ENCODE measurements at places on chromosomes 4 and X. TPM values are rescaled to one million over a fixed set of nuclear protein-coding genes. Genes with fewer than 3 reads are reported as not detected.

Gene FAT1
- total RNA-seq: 474 TPM

Gene PFKFB1
- not detected for total RNA-seq

Gene VCX3A
- total RNA-seq: not detected

Gene CENPVL2
- total RNA-seq: not detected

Gene USP51
- total RNA-seq: 4.3 TPM

Gene SMC1A
- 14.4 TPM for total RNA-seq

DNA sequence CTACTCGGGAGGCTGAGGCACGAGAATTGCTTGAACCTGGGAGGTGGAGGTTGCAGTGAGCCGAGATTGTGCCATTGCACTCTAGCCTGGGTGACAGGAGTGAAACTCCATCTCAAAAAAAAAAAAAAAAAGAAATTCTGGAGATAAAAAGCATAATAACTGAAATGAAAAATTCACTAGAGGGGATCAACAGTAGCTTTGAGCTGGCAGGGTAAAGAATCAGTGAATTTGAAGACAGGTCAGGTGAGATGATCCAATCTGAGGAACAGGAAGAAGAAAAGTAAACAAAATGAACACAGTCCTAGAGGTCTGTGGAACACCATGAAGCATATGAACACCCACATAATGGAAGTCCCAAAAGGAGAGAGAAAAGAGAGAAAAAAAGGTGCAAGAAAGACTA, 15.0 kb downstream of the TIMP1 start:
- no peak for DNase-seq
- H3K36me3 ChIP-seq: no peaks in the 10 kb centered on the region
- H3K4me3 ChIP-seq: no peak overlapping the region

GRCh38 chr4:15438939-15439524, 11.2 kb downstream of the C1QTNF7 start:
- peaks cover 16% of the 10 kb centered on the region for H3K4me1 ChIP-seq
- H3K4me3 ChIP-seq: no peak overlapping the region
- no peak overlapping the region for H3K27ac ChIP-seq
- peak; percentile 59 for DNase-seq

DNA sequence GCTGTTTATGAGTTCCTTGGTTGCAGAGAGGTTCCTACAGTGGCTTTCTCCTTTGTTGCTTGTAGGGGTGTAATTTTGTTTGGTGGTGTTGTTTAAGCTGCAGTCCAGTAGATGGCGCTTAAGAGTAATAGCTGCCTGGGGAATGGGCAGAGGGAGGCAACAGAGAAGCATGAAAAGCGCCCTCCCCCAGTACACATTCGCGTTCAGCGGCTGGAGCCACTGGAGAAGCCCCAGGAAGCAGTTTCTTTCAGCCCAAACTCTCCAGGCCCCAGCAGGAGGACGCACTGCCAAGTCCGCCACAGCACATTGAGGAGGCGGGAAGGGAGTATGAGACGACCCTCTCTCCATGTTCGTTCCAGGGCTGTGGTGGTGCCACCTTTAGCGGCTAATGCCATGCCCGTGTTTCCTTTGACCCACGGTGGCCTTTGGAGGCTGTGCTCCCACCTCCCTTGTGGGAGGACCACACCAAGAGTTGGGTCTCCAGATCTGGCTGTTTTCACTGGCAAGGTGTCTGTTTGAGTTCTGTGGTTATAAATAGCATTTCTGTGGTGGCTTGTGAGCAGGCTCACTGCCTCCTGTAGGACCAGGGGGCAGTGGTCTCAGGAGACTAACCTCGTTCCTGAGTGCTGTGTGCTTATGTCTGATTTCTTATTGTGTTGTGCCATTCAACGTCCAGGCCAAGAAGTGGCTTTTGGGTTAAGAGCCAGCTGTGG, 252.3 kb downstream of the ARHGAP10 start:
- H3K27me3 ChIP-seq: no peaks in the 10 kb centered on the region
- H3K27ac ChIP-seq: no peak overlapping the region
- no peaks in the 10 kb centered on the region for H3K36me3 ChIP-seq
- DNase-seq: peak; percentile 81

- H3K36me3 ChIP-seq: no peaks in the 10 kb centered on the region
- no peak overlapping the region for H3K4me3 ChIP-seq
- no peaks in the 10 kb centered on the region for H3K27me3 ChIP-seq
- DNase-seq: no peak
- no peak overlapping the region for H3K27ac ChIP-seq
Observed at GRCh38 chr4:8262637-8263322, 6.8 kb upstream of the HTRA3 start.

DNA sequence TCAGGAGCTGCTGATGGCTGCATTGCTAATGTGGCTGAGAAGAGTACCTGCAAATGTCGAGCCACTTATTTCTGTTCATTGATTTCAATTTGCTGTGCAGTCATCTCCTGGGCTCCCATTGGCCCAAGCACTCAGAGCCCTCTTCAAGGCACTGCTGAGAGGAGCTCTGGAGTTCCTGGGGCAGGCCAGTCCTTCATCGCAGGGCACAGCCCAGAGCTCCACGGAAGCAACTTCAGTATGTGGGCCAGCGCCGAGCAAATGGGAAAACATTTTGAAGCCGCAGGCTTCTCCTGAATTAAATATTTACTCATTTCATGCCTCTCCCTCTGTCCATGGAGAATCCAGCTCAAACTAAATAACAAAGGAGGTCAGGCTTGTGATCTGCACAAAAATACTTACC, 383.3 kb downstream of the BCOR start:
- H3K36me3 ChIP-seq: no peaks in the 10 kb centered on the region
- no peak for DNase-seq
- peaks cover 18% of the 10 kb centered on the region for H3K27me3 ChIP-seq

DNA sequence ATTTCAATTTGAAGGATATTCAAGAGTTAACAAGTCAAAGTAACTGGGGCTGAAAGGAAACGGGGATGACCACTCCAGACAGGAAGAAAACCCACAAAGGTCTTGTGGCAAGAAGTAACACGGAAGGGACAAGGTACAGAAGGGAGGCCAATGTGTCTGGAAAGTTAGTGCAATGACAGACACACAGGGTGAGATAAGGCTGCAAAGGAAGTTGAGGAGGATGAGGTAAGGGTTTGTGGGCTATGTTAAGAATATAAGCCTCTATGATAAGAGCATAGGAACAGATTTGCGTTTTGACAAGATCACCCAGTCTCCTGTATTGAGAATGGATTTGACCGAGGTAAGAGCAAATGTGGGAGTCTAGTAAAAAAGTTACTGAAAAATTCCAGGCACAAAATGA, 21.9 kb upstream of the EMCN start:
- no peaks in the 10 kb centered on the region for H3K27me3 ChIP-seq
- H3K4me1 ChIP-seq: no peaks in the 10 kb centered on the region
- H3K4me3 ChIP-seq: no peak overlapping the region
- H3K36me3 ChIP-seq: no peaks in the 10 kb centered on the region
- no peak for DNase-seq
- no peak overlapping the region for H3K27ac ChIP-seq

GRCh38 chr4:112110059-112110425, 35.2 kb upstream of the FAM241A start:
- no peak for DNase-seq
- H3K27me3 ChIP-seq: no peaks in the 10 kb centered on the region
- no peaks in the 10 kb centered on the region for H3K4me1 ChIP-seq
- H3K27ac ChIP-seq: no peak overlapping the region
- no peak overlapping the region for H3K4me3 ChIP-seq
- H3K36me3 ChIP-seq: no peaks in the 10 kb centered on the region

- no peaks in the 10 kb centered on the region for H3K36me3 ChIP-seq
- H3K4me1 ChIP-seq: no peaks in the 10 kb centered on the region
- no peak overlapping the region for H3K27ac ChIP-seq
- DNase-seq: no peak
Observed at GRCh38 chr4:81395239-81395638, 76.5 kb downstream of the RASGEF1B start.

- no peaks in the 10 kb centered on the region for H3K36me3 ChIP-seq
- H3K27me3 ChIP-seq: no peaks in the 10 kb centered on the region
- H3K4me1 ChIP-seq: peaks cover 3% of the 10 kb centered on the region
- H3K27ac ChIP-seq: no peak overlapping the region
Observed at GRCh38 chr4:147312376-147313046, 168.4 kb upstream of the EDNRA start.

GRCh38 chrX:15855568-15856221, 1.1 kb upstream of the AP1S2 start:
- H3K36me3 ChIP-seq: no peaks in the 10 kb centered on the region
- peaks cover 7% of the 10 kb centered on the region for H3K4me1 ChIP-seq
- peaks cover 26% of the 10 kb centered on the region for H3K27me3 ChIP-seq
- peak overlapping the region; percentile 81 for H3K4me3 ChIP-seq
- peak overlapping the region; percentile 31 for H3K27ac ChIP-seq

DNA sequence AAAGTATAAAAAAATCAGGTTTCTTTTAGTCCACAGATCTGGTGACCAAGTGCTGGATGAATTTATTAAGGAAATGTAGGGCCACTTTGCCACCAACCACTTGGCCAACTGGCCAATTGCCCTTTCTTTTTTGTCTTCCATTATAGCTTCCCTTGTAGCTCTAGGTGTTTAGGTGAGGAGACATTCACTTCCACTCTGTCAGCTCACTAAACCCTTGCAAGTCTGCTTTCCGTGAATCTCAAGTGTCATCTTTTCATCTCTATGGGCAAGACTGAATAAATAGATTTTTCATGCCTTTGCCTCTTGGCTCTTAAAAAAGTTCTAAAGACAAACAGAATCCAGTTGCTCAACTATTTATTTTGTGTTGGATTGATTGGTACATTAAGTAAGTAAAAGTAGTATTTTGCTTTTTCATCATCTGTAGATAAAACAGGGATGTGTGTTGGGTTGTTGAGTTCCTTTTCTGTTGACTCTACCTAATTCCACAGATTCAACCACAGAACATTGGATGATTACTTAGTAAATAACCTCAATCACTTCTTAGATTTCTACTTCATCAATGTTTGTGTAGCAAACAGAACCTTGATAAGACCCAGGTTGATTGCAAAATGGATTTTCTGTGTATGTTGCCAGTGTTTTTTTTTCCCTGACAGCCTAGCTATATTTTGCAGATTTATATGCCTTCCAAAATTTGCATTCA, 68.1 kb upstream of the GRXCR1 start:
- no peaks in the 10 kb centered on the region for H3K36me3 ChIP-seq
- no peaks in the 10 kb centered on the region for H3K4me1 ChIP-seq
- DNase-seq: no peak
- H3K27ac ChIP-seq: no peak overlapping the region
- H3K27me3 ChIP-seq: no peaks in the 10 kb centered on the region

DNA sequence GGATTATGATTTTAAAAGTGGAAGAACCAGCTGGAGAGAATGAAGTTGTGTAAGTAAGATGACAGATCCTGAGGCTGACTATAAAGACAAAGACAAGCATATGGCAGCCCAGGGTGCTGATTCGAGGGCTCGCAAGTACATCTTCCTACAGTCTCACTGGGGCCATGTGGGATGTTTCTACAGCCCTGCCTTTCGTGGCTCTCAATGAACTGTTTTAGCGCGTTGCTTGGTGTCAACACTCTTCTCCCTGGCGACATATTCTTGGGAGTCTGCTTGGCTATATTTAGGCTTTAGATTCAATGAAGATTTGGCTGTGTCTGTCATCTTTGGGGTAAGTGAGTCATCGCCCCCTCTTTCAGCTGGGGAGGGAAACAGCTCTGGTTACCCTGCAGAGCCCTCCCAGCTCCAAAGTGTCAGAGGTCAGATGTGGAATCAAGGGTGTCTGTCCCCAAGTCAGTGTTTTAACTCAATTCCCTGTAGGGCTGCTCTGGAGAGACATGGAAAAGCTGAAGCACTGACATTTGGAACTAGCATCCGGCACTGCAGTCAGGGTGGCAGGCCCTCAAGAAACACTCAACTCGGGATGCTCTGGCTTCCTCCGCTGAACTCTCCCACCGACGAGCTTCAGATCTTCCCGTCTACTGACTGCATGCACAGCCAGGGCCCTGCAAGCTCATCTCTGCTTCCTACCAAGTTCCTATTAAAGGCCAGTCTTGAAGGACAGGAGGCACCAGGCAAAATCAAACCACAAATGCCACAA, 65.7 kb downstream of the GATB start:
- peaks cover 15% of the 10 kb centered on the region for H3K4me1 ChIP-seq
- H3K27me3 ChIP-seq: no peaks in the 10 kb centered on the region
- no peaks in the 10 kb centered on the region for H3K36me3 ChIP-seq
- no peak for DNase-seq

DNA sequence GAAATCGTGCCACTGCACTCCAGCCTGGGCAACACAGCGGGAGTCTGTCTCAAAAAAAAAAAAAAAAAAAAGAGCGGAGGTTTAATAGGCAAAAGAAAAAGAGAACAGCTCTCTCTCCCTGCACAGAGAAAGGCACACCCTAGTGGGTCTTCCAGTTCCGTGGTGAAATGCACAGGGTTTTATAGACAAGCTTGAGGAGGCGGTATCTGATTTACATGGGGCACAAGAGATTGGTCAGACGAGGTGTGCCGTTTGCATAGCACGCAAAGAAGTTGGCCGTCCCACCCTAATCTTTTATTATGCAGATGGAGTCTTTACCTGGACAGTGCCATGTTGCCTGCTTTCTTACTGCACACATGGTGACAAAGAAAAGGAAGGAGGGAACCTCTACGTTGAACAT, 33.5 kb upstream of the REST start:
- no peaks in the 10 kb centered on the region for H3K4me1 ChIP-seq
- H3K27me3 ChIP-seq: no peaks in the 10 kb centered on the region
- no peaks in the 10 kb centered on the region for H3K36me3 ChIP-seq
- no peak overlapping the region for H3K4me3 ChIP-seq

- peaks cover 16% of the 10 kb centered on the region for H3K4me1 ChIP-seq
- H3K27ac ChIP-seq: no peak overlapping the region
- DNase-seq: no peak
- no peak overlapping the region for H3K4me3 ChIP-seq
- peaks cover 2% of the 10 kb centered on the region for H3K27me3 ChIP-seq
- no peaks in the 10 kb centered on the region for H3K36me3 ChIP-seq
Observed at GRCh38 chr4:73847526-73848182, 5.4 kb upstream of the PF4V1 start.

DNA sequence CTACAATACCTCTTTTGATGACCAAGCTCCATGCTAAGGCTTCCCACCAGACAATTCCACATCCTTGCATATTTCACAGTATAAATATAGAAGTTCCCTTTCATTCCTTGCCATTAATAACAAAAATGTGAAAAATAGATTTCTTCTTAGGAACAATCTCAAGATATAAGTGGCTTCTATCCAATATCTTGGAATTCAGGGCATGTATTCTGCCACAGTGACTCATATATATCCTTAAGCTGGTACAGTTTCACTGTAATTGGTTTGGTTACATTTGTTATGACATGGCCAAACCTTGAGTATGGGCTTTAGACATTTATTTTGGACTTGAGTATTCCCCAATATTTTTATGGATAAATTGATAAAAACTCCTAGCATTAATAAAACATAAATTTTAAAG, 181.7 kb upstream of the DDX53 start:
- H3K4me3 ChIP-seq: no peak overlapping the region
- DNase-seq: no peak
- no peaks in the 10 kb centered on the region for H3K4me1 ChIP-seq
- H3K27me3 ChIP-seq: no peaks in the 10 kb centered on the region
